RPMI7951 (cell line): ENCODE measurements at places on chromosomes 7 and 10.
A peak's percentile ranks its signal among the peaks of the same experiment; 100 is the strongest.

DNA sequence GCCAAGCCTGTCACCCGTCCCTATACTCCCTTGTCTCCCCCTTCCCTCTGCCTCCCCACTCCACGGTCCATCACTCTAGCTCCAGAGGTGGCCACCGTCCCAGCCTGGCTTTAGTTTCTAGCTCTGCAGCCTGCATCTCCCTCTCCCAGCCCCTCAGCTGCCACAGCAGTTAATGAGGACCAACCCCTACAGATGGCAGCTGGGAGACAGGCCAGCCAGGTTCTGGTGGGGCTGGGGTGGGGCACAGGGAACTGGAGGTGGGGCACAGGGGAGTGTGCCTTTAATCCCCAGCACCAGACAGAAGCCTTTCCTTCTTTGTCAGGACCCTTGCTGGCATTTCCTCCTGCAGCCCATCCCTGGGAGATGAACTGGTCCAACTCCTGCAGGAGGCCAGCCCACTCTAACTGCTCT is 21.1 kb downstream of the UNC5B start:
- DNase-seq: no peak

- DNase-seq: no peak
Measured at GRCh38 chr7:70635633-70636032, 496.3 kb upstream of the GALNT17 start.

DNA sequence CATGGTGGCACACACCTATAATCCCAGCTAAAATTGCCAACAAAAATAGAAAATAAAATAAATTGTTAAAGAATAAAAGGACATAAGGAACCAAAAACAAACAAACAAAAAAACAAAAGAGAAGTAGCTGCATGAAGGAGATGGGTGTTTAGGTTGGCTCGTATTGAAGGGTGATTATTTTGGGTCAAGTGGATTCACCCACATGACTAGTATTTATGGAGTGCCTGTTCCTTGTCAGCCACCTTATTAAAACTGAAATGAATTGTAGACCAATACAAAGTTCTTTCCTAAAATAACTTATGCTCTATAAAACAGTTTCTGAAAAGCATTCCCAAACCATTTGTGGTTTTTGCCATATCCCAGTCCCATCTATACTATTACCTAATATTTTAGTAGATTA is 138.7 kb downstream of the BTAF1 start:
- no peak for DNase-seq

DNA sequence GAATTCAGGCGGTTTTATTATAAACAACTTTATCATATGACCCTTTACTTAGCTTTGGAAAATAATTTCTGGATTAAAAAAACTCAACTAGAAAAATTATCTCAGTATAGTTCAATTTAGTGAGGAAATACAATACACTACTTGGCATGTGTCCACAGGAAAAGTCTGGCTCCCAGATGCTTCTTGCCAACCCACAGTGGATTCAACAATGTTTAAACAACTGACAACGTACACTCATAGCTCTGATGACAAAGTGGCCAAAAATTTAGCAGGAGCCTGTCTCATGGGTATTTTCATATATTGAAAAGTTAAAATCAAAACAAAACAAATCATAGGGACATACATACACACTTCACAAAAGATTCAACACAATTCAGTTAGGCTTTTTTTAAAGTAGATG is 158.8 kb downstream of the SKAP2 start:
- peak; percentile 96 for DNase-seq

DNA sequence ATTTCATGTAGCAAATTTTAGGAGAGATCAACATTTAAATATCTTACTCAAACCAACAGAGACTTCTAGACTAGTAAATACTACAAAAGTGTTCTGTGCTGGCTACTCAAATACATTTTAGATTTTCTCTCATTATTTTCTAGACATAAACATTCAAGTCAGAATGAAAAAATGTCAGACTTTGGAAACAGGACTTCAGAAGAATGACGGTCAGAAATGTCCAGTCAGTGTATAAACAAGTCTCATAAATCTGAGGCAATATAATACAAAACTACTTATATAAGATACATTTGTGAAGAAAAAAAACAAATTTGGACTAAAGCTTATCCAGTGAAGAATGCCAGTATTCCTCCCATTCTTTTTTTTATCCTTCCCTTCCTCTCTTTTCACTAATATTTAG is 25.9 kb downstream of the RNLS start:
- no peak for DNase-seq

DNA sequence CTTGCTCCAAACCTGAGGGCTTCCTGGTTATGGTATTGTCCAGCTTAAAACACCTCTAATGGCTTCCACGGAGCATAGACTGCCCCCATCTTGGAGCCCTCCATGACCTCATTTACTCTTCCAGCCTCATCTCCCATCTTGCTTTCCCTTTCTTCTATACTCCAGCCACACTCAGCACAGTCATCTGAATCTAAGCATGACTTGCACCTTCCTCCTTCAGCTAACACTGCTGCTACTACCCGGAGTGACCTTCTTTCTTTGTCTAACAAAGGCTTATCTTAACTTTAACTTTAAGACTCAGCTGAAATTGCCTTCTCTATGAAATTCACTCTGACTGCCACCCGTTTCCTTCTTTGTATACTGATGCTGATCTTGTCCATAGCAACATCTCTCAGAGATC is 135.1 kb downstream of the FAM107B start:
- DNase-seq: no peak

DNA sequence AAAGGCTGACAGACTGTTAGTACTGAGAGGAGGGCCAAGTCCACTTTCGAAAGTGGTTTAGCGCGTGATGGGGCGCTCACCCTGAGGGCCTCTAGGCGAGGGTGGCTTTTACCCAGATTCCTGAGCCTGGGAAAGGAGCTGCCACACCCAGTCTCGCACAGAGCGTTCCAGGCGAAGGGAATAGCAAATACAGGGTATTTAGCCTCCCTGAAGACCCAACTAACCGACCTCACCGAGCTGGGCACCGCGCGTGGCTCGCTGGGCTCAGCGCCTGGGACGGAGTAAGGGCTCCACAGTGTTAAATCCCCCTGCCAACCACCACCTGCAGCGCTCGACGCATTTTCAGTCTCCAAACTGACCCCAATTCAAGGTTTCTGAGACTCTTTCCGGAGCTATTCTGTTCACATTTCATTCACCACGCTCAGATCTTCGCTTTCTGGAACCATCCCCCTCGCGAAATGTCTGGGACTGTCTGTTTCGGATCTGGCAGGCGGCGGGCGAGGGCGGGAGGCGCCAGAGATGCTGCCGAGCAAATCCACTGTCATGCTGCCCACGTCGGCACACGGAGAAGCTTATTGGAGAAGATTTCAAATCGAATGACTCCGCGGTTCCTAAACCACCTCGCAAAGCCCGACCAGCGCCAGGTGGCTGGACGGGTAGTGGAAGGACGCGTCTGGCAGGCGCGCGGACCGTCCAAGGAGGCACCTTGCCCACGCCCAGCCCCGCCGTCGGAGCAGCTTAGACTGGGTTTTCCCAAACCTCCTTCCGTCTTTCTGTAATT is 1.4 kb upstream of the OSBPL3 start:
- peak; percentile 89 for DNase-seq

GRCh38 chr10:104387130-104387888 is 33.7 kb downstream of the CFAP58 start:
- no peak for DNase-seq

DNA sequence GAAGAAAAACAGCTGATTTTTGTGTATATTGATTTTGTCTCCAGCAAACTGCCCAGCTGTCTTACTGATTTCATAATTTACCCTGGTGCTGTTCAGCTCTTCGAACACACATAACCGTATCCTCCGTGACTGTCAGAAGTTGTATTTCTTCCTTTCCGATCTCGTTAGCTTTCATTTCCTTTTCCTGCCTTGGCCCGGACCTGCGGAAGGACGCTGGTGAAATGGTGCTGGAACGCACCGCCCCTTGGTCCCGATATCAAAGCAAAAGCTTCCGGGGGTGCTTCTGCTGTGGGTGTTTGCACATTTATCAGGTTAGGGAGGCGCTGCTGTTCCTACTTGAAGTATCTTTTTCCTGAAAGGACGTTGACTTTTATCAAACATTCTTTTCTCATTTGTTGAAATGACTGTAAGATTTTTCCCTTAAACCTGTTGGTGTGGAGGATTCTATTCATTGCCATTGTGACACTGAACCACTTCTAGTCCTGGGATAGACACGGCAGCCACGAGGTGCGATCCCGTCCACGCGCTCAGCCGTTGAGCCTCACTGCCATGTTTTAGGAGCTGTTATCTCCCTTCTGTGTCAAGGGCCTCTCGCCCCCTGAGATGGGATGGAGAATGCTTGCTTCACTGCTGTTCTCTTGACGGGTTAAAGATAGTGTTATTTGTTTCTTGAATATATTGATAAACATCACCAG is 72.6 kb downstream of the FOXL3 start:
- peak; percentile 30 for DNase-seq

GRCh38 chr7:47047384-47047783 is 534.5 kb downstream of the TNS3 start:
- DNase-seq: no peak

DNA sequence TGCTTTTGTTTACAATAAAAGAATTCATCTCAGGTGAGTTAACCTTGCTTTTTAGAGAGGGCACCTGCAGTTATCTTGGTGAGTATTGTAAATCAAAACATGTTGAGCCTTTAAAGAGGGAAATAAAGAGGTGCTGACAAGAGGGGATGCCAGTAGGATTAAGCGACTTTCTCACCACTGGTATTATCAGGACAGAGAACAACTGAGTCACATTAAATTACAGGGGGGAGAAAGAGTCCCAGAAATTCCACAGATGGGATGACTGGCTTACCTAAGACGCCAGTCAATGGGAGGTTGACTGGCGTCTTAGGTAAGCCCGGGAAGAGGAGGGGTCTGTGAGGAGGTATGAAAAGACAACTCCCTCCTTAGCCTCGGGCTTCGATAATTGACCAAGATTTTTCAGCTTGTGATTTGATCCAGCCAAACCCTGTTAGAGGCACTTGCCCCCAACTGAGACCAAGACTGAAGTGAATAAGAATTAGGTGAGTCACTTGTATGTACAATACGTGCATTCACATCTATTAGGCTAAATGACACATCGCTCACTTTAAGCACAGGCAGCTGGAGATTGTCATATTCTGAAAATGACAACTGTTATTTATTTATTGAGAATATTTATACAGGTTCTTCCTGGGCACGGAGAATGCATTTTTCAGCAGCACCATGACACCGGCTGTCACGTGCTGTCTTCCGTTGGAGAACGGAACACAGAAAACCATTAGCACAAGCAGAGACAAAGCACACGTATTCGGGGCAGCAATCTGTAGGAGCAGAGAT is 117.6 kb downstream of the SEM1 start:
- DNase-seq: peak; percentile 9

GRCh38 chr7:128000854-128001265 is 30.4 kb downstream of the LRRC4 start:
- no peak for DNase-seq

DNA sequence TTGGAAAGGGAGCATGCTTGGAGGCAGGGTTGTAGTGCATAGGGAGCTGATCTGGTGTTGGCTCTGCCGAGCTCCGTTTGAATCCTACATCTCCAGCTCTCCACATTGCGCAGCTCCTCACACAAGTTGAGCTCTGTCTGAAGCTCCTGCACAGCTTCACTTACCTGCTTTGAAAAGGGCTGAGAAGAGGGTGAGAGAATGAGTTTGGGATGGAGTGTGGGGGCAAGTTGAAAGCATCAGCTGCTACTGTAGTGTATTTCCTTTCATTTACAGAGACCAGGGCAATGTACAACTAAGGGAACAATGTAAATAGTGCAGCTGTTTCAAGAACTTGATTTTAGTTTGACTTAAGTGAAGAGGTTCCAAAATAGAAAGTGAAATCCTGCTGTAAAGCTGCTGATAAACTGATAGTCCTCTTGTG is 88.5 kb downstream of the VTI1A start:
- no peak for DNase-seq

DNA sequence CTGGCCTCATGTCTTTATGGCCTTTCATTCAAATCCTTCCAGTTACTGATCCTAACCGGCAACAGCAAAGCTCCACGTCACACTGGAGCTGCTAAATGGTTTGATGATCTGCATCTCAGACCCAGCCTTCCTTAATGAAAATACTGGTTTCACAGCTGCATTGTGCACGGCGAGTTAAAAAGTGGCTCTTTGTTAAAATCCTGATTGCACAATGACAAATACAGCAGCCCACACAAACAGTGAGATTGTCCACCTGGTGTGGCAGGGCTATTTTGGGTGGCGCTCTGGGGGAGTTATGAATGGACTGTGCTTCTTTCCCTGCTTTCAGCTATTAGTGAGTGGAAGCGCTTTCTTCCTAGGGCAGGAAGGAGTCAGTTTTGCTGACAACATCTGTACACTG is 63.4 kb upstream of the C1QL3 start:
- peak; percentile 29 for DNase-seq

DNA sequence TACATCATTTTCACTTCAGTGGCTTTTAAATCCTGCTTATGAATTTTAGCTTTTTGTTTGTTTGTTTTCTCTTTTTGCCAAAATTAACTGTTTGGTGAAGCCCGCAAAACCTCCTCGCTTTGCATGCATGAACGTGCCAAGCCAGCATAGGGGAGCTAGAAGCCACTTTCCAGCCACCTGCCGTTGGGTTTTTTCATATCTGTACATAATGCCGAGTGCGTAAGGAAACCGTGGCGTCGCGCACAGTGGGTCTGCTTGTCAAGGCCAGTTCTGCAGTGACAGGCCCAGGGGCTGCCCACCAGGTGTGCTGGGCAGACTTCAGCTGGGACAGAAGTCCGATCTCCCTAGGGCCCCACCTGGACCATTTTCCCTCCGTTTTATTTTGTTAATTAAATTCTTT is 41.1 kb downstream of the WIPI2 start:
- no peak for DNase-seq

GRCh38 chr7:132394283-132395198 is 181.7 kb downstream of the PLXNA4 start:
- peak; percentile 27 for DNase-seq

DNA sequence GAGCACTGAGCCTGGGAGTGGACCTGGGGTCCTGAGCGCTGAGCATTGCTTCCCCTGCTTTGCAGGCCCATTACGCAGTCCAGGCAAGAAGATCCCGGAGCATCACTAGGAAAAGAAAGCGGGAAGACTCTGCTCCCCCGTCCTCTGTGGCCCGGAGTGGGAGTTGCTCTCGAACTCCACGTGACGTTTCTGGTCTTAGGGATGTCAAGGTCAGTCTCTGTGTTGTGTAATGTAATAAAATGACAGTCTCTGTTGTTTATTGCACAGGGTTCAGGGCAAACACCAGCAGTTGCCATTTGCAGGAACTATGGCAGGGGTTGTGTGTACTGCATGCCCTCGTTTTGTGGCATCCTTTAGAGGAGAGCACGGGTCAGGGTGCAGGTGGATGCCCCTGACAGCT is 10.0 kb downstream of the IDI2 start:
- DNase-seq: no peak

DNA sequence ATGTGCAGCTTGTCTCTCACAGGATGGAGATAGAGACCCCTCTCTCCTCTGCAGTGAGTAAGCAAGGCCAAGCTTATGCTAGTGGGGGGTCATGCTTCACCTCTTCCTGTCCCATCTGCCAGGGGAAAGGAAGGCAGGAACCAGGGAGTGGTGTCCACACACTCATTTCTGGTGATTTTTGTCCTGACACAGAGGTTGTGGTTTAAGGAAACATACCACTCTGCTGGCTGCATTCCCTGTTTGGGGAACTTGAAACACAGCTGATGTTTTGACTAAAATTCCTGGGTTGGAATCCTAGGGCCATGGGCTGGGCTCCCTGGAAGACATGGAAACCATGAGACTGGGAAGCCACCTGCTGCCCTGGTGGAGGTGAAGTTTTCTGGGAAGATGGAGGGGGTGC is 21.4 kb downstream of the C10orf120 start:
- DNase-seq: peak; percentile 15
